ENCODE measurements at places on chromosomes 7 and 10. TPM values are rescaled to one million over a fixed set of nuclear protein-coding genes. Genes with fewer than 3 reads are reported as not detected.
A peak's percentile ranks its signal among the peaks of the same experiment; 100 is the strongest.

DNA sequence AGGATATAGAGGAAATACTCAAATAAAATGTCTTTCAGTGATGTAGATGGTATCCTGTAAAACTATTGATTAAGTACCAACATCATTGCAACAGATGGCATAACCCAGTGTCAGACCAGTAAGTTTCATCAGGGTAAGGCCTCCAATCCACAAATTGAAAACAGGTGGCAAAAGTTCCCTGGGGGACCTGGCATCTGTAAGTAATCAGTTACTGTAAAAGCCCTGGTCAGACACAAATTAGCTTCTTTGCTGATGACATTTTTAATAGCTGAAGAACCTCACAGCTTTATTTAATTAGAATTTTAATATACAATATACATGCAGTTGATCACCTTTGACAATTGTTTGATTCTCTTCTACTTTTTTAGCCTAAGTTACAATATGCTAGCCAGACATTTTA, 152.5 kb downstream of the PLXDC2 start:
- DNase-seq, result no peak

GRCh38 chr7:128904381-128905197, 5.9 kb downstream of the KCP start:
- peak; percentile 58 for DNase-seq

DNA sequence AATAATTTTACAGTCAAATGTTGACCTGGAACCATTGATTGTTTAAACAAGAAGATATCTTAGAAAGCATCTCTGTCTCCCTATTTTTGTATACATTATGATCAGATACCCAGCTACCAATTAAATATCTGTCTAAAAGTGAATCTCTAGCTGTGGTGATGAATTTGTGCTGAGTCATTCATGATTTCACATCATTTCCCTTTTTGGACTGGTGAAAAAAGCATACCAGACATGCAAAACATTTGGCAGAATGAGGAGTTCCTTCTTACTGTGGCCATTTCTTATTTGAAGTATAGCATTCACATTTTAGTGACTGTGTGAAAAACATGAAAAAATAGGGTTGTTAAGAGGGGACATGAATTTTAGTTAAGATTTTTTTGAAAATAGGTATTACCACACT, 98.0 kb upstream of the GATA3 start:
- peak; percentile 25 for DNase-seq

- DNase-seq, result no peak
Observed at GRCh38 chr10:102965311-102965851, 47.3 kb downstream of the CNNM2 start.

DNA sequence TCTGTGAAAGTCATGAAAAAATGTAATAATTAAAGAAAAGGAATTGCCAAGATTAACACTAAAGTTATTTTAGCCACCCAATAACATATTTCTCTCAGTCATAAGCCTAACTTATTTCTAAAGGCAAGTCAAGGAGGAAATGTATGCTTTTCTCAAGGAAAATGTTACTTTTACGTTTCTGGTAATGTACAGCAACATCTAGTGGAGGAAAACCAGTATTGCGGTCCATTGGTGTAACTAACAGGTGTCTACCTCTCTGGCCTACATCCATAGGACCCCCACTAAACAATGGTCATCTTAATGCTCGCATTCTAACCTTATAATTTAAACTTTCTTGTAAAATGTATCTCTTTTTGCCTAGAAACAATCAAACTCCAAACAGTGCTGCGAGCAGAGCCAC, 437.5 kb downstream of the KIF20B start:
- DNase-seq, result no peak

- DNase-seq, result no peak
Observed at GRCh38 chr7:70676243-70676642, 455.7 kb upstream of the GALNT17 start.

DNA sequence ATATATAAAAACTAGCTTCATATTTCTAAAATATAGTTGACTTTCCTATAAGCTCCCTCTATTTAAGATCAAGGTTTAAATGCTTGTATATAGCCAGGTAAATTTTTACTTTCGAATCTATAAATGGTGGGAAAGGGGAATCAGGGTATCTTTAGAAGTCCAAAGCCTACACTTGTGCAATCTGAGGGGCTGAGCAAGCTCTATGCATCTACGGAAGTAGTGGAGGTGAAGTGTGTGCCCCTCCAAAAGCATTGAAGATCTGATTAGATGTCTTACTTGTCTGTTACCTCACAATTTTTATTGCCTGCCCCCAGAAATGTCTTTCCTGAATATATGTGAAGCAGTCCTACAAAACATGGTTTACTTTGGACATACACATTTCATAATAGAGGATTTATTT, 1.6 kb downstream of the AKAP9 start:
- no peak for DNase-seq

DNA sequence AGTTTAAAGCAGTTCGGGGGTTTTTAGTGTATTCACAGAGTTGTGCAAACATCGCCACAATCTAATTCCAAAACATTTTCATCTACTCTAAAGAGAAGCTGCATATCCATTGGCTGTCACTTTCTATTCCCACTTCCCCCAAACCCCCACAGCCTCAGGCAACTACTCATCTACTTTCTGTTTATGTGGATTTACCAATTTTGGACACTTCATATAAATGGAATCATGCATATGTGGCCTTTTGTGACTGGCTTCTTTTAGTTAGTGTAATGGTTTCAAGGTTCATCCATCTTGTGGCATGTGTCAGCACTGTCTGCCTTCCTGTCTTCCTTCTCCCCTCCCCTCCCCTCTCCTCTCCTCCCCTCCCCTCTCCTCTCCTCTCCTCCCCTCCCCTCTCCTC, 78.5 kb upstream of the FZD1 start:
- DNase-seq, result no peak

- DNase-seq, result peak; percentile 85
Observed at GRCh38 chr7:36487756-36488336, 98.2 kb downstream of the ANLN start.

- peak; percentile 81 for DNase-seq
Observed at GRCh38 chr7:52726493-52726892, 308.9 kb upstream of the POM121L12 start.

- DNase-seq, result no peak
Observed at GRCh38 chr7:111900283-111900682, 305.9 kb downstream of the DOCK4 start.

- no peak for DNase-seq
Observed at GRCh38 chr7:87341441-87341840, 4.0 kb upstream of the CROT start.

DNA sequence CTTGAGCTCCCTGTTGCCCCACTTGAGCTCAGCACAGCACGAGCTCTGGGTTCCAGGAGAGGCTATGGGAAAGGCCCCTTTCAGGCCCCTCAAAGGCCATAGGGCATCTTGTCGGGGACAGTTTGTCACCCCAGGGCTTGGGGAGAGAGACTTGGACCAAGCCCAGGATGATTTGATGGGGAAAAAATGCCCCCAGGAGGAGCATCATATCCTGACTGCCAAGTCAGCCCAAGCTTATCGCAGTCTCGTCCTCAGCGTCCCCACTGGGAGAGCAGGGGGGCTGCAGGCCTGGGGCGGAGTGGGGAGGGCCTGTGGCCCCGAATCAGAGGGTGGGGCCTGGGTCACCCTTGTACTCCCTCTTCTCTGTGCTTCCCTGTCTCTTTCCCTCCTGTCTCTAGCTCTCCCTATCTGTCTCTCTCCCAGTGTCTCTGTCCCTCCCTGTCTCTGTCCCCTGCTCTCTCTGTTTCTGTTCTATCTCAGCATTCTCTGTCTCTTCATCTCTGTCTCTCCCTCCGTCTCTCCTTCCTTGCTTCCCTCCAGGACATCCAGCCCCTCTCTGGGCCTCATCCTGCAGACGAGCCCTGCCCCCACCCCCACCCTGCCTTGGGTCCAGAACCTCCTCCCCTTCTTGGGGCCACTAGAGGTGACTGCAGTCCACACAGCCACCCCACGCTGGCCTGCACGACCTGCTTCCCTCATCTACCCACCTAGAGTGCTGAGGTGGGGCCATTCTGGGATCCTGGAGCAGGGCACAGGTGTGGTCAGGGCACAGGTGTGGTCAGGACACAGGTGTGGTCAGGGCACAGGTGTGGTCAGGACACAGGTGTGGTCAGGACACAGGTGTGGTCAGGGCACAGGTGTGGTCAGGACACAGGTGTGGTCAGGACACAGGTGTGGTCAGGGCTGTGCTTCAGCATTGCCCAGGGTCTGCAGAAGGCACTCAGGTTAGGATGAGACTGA, 17.3 kb upstream of the GRIFIN start:
- no peak for DNase-seq

GRCh38 chr10:7598771-7599170, 68.0 kb downstream of the ITIH5 start:
- no peak for DNase-seq

GRCh38 chr10:89888321-89889070, 187.1 kb downstream of the KIF20B start:
- no peak for DNase-seq

- DNase-seq, result peak; percentile 58
Observed at GRCh38 chr7:157412021-157412443, 75.2 kb downstream of the DNAJB6 start.

DNA sequence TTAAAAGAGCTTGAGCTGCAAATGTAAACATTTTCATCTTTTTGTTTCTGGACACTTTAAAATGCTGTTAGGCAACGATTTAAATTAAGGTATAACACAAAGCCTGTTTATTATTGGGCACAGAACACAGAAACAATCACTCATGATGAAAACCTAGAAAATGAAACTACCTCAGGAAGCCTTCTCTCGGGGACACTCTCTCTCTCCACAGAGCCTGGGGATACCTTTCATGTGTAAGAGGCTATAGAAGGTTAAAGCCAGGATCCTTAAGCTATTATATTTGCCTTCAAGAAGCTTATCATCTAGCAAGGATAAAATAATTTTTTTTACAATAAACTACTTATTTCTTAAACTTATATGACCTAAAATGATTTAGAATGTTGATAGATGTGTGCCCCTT, 194.1 kb downstream of the SKAP2 start:
- DNase-seq, result no peak

DNA sequence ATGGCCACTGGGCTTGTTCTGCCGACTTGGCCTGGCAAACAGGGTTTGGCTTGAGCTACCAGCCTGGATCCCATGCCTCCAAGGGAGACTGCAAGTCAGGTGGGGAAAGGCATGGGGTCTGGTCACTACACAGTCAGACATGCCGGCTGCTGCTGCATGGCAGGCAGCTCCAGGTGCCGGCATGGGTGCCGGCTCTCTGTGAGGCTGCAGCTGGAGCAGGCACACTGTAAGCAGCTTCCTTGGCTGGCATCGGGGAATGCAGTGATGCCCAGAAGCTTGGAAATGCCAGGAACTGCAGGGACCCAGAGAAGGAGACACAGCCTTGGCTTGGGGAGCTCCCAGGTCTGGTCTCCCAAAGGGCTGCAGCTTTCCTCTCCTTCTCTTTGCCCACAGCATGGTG, 305.5 kb upstream of the NRG3 start:
- no peak for DNase-seq

GRCh38 chr10:32955299-32955772, 2.7 kb downstream of the ITGB1 start:
- DNase-seq, result no peak

GRCh38 chr10:43305876-43306275, 39.0 kb upstream of the RASGEF1A start:
- DNase-seq, result no peak

GRCh38 chr7:128948312-128948973, 10.7 kb downstream of the IRF5 start:
- DNase-seq, result no peak

DNA sequence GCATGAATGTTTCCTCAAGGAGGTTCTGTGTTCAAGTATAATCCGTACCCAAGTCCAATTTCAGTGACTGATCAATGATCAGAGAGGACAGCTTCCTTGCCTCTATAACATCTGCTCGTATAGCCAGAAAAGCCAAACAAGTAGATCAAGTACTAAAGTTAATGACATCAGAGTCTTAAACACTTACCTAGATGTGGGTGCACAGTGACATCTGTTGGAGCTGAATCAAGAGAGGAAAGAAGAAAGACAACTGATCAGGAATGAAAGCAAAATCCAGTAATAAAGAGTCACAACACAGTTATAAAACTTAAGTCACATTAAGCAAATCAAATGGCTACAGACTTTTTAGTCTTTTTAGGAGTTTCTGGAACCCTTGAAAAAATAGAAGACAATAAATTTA, 236.5 kb downstream of the RELN start:
- DNase-seq, result no peak

GRCh38 chr7:145269418-145270161, 433.7 kb upstream of the TPK1 start:
- DNase-seq, result no peak

GRCh38 chr10:75514830-75515229, 83.4 kb downstream of the LRMDA start:
- no peak for DNase-seq

- DNase-seq, result no peak
Observed at GRCh38 chr7:55962014-55962413, 2.4 kb upstream of the NIPSNAP2 start.

The RNF148 gene
- 0.86 TPM for total RNA-seq

The STAG3 gene
- total RNA-seq, result 0.35 TPM

The NAT16 gene
- not detected for total RNA-seq

The TRIM50 gene
- not detected for total RNA-seq

The COL13A1 gene
- 0.53 TPM for total RNA-seq

The BMPER gene
- 0.08 TPM for total RNA-seq

The DOCK4 gene
- 5.5 TPM for total RNA-seq

The MOGAT3 gene
- total RNA-seq, result not detected

The ZNF775 gene
- 0.56 TPM for total RNA-seq

The WNT2 gene
- not detected for total RNA-seq

The TAS2R40 gene
- total RNA-seq, result not detected

The CD36 gene
- total RNA-seq, result 1.2 TPM

The ADRB1 gene
- 1.1 TPM for total RNA-seq

All from H4 (cell line).